Stimulated activated naive CD8-positive, alpha-beta T cell treated with anti-CD3 and anti-CD28 coated beads, Interleukin-15, Interleukin-2, amounts not matched to agents 100 U/mL and 50 U/mL, for 24 hours (primary cell): ENCODE measurements at places on chromosomes 7 and 10.

DNA sequence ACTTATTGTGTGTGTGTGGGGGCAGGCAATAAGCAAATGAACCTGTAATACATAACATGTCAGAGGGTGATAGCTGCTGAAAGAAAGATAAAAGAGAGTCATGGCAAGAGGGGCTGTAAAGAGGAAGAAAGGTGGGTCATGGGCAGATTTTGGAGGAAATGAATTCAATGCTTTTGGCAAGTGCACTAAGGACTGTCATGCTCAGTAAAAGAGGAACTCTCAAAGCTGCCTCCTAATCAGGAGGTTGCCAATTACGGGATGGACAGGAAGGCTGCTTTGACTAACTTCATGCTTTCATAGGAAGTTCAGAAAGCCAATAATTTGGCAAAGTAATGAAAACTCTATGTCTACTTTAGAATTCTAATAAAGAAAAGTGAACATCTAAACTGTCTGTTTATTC lies 401.2 kb downstream of the SH2D4B start:
- no peak for DNase-seq

GRCh38 chr10:1509011-1509530 lies 228.3 kb downstream of the ADARB2 start:
- no peak for DNase-seq

- peak; percentile 20 for DNase-seq
Measured at GRCh38 chr7:75727881-75728593, 10.7 kb downstream of the HIP1 start.

DNA sequence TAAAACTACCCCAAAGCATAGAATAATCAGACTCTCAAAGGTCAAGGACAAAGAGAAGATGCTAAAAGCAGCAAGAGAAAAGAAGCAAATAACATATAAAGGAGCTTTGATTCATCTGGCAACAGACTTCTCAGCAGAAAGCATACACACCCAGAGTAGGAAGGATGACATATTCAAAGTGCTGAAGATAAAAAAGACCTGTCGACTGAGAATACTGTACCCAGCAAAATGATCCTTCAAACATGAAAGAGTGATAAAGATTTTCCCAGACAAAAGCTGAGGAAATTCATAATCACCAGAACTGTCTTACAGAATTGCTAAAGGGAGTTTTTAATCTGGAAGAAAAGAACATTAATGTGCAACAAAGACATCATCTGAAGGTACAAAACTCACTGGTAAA lies 14.9 kb downstream of the KCNK18 start:
- no peak for DNase-seq

- DNase-seq = peak; percentile 26
Measured at GRCh38 chr10:30581779-30582380, 47.7 kb downstream of the LYZL2 start.
